Omental fat pad (tissue), 4 donors: ENCODE measurements at places on chromosomes 1 and 21.

DNA sequence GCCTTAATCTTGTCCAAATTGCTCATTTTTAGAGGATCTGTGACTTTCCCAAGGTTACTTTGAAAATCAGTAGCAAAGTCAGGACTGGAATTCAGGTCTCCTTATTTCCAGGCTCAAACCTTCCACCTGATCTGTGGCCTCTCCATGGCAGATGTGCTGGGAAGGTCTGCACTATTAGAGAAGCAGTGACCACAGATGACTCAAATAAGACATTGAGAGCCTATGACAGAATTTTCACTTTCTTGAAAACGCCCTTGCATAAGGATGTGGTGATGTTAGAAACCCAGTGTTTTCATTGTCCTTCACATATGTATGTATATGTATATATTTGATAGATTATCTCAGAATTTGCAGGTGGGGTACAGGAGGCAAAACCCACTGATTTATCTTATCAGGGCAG lies 45.3 kb downstream of the TTC39A start:
- DNase-seq = no peak

DNA sequence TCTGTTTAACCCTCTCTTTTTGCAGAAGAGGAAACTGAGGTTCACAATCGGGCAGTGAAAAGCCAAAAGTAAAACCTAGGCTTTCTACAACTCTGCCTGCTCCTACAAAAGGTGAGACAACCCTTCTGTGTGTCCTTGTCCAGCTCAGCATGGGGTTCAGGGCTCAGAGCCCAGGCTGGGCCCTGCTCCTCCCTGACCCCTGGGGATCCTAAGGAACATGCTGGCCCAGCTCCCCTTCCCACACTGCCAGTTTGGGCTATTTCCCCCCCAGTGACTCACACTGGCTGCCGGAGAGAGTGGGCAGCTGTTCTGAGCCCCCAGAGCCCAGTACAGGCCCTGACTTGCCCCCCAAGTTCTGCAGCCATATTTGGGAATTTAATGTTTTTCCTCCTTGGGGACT lies 8.9 kb downstream of the FAM229A start:
- no peak for DNase-seq

DNA sequence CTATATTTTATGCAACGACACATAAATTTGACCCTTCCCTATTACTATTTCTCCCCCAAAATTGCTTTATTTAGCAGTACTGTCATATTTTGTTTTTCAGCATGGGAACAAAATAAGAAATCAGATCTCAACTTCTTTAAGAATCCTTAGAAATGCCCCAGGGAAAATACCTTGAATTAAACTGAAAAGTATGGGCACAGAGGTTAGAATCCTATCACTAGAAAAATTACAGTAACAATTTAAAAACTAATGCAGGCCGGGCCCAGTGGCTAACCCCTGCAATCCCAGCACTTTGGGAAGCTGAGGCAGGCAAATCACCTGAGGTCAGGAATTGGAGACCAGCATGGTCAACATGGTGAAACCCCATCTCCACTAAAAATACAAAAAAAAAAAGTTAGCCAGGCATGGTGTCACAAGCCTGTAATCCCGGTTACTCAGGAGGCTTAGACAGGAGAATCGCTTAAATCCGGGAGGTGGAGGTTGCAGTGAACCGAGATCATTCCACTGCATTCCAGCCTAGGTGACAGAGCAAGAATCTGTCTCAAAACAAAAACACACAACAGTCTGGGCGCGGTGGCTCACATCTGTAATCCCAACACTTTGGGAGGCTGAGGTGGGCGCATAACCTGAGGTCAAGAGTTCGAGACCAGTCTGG lies 51.4 kb downstream of the GNB1 start:
- no peak for DNase-seq

DNA sequence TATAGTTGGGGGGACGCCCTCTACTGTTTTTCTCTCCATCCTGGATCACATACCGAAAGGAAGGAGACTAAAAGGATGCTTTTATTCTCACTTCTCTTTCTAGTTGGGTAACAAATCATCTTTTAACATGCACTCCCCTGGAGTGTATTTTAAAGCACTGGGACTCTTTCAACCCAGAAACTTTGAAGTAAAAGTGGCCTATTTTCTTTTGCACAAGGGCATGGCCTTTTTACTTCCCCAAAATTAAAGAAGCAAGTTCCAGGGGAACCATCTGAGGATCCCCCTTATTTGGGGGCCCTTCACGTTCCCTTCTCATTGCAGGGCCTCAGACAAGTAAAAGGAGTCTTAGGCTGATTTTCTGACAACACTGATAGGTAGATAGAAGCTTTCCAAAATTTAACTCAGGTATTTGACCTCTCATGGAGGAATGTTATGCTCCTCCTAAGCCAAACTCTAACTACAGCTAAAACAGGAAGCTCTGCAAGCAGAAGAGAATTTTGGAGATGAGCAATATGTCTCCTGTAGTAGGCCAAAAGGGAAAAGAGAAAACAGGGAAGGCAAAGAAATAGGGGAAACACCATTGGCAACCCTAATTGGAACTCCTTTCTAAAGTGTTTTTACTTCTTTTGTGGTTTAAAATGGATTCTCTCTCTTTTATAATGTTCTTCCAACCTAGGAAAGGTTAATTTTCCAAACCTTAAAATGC lies 8.9 kb upstream of the CD46 start:
- no peak for DNase-seq

DNA sequence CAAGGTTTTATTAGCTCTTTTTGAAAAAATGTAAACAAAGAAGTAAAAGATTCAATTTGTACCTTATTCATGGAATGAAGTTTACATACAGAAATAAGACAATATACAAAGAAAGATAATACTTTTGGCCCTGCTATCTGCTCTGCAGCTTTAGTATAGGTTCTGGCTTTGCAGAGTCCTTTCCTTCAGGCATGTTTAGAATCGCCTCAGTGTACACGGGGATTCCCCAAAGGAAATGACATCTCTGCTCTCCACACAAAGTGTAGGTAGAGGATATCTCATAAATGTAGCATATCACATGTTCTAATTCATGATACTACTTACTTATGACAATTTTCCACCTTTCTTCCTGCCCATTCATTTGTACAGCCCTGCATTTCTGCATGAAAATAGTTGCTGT lies 222.6 kb upstream of the DPYD start:
- no peak for DNase-seq

- no peak for DNase-seq
These were observed 47.7 kb downstream of the NMNAT2 start for GRCh38 chr1:183370399-183371058.

DNA sequence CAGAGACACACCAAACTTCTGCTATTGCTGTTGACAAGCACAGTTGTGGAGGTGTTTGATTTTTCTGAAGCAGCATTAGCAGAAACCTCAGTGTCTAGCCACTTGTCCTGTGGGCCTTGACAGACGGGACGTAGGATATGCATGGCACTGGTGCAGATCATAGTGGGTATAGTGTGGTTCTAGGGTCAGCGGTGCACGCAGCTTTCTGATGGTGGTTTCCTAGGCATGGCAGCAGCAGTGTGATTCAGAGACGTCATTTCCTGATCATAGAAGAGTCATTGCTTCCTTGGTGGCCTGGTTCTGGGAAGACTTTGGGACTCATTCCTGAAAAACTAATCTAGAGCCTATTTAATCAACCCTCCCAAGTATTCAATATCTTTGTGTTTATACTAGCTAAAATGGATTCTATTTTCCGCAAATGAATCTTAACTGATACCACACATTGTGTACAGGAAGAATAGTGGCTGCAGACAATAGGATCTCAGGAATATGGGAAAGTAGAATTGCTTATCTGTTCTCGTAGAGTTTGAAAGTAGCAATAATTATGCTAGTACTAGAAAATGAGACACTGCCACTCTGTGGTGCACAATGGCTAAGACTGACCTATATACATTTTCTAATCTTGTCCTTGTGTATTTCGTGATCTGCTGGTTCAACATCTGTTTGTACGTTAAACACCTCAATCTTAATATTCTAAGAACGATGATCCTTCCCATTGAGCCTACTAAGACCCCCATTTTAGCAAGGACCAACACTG lies 2.8 kb upstream of the USP1 start:
- no peak for DNase-seq

DNA sequence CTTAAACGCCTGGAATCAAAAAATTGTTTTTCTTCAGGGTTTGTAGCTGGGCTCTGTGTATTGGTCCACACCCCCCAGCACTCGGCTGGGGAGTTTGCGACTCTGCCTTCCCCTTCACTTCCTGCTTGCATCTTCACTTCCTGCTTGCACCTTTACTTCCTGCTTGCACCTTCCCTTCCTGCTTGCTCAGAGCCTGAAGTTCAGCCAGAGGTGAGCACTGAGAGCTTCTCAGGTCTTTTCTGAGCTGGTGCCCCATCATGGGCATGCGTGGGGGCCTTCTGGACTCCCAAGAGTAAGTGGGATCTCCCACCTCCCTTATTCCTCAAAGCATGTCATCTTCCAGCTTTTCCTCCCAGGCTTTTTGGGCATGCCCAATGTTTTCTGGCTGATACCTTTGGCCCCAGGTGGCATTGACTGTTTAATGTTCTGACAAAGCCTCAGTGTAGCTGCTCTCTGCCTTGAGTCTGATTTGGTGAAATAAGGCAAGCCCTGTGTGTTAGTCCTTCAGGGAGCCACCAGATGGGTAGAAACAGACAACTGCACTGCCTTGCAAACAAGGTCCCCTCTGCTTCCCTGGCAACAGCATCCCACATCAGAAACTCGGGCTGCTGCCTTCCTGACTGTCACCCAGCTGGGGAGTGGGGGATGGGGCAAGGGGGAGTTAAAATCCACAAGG lies 3.5 kb downstream of the KRTAP10-2 start:
- DNase-seq = no peak

- DNase-seq = no peak
These were observed 102.8 kb downstream of the RAVER2 start for GRCh38 chr1:64847666-64848065.

- DNase-seq = no peak
These were observed 1.6 kb downstream of the KRTAP10-2 start for GRCh38 chr21:44549525-44550211.

DNA sequence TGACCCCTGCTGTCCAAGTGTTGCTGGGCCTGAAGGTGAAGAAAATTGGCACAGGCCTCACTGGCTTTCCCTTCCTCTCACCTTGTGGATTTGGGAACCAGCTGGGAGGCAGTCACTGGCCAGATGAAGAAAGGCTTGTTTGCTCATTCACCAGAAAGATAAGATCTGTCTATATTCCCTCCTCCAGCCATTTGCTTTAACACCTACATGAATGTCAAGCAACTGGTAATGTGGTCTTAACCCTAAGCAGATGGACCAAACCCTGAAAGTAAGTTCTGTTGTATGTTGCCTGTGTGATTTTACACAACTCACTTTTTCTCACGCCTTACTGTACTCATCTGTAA lies 10.3 kb upstream of the SRRM1 start:
- no peak for DNase-seq

- DNase-seq = no peak
These were observed 6.8 kb upstream of the DPH2 start for GRCh38 chr1:43963006-43963405.

GRCh38 chr1:31183126-31183525 lies 56.6 kb downstream of the NKAIN1 start:
- DNase-seq = no peak

DNA sequence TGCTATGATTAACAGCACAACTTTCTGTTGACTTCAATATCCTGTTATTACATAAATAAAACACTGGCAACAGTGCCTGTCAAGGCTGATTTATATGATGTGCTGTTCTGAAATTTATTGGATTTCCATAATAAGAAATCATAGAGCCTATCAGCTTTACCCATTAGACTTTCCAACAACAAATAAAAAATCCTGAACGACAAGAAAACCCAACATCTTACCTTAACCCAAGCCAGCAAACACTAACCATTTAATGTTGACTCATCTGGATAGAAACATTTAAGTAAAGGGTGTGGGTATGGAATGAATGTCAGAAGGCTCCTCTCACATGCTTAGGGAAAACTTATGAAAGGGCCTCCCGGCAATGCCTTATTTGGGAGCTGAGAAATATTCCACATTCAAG lies 165.1 kb downstream of the SLC45A1 start:
- no peak for DNase-seq

- no peak for DNase-seq
These were observed 57.4 kb upstream of the TMPRSS15 start for GRCh38 chr21:18460979-18461378.

DNA sequence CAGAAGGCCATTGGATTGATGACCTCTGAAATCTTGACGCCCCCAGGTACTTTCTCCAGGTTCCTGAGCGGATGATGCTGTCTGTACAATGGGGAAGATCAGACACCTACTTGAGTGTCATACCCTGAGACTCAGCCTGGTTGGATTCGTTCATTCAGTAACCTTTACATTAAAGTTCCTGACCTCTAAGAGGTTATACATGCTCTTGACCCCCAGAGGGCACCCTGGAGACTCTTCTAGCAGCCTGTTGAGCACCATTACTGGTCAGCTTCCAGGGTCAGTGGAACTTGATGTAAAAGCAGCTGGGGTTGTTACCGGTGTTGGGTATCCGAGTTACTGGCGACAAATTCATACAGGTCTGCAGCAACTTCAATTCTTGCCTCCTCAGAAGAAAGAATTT lies 114.3 kb upstream of the ZNF678 start:
- no peak for DNase-seq

DNA sequence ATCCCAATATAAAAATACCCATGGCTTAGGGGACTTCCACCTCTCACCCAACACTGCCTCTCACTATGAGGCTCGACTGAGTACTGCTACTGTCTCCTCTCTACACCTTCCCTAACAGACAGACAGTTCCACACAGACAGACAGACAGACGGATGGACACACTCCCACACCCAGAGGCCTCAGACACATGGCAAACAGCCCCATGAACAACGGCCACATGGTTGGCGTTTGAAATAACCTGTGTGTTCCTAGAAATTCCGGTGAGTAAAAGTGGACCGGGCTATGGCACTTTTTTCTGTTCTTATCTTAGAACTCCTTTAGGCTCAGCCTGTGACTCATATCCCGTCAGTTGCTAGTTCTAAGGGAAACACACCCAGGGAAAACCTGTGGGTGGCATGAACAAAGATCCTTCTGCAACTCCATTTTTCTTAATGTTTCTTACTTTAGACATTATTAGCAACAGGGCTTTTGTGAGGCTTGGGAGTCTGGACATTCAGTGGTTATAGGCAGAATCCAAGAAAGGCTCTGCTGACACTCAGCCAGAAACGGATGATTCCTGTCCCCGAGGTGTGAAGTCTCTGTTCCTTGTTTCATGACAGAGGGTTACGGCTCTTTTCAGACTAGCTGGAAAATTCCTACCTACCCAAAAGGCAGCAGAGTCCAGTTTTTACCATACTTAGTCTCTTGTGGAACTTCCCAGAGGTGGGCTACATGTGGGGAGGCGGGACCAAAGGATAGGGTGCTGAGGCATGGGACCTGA lies 90.5 kb upstream of the TLR5 start:
- no peak for DNase-seq
